AG04449 (cell line): ENCODE measurements at places on chromosomes 11 and 22.

- DNase-seq: no peak
Observed at GRCh38 chr11:83249445-83249844, 36.7 kb downstream of the CCDC90B start.

DNA sequence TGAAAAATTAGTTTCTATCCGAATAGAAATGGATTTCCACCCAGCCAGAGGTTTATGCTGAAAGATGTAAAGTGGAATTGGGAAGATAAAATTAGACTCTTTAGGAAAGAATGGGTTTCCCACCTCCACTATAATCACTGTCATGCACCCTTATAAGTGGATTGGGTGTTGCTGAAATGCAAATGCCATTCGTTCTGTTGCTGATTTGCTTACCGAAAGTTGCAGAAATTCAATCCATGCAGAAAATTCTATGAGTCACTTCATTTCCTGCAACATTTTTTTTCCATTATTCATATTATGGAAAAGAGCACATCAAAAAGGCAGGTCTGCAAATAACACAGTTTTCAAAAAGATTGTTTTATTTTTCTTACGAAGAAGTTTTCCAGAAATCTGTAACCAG, 65.6 kb downstream of the LDLRAD3 start:
- no peak for DNase-seq

- no peak for DNase-seq
Observed at GRCh38 chr11:112253605-112254242, 6.9 kb downstream of the PLET1 start.

DNA sequence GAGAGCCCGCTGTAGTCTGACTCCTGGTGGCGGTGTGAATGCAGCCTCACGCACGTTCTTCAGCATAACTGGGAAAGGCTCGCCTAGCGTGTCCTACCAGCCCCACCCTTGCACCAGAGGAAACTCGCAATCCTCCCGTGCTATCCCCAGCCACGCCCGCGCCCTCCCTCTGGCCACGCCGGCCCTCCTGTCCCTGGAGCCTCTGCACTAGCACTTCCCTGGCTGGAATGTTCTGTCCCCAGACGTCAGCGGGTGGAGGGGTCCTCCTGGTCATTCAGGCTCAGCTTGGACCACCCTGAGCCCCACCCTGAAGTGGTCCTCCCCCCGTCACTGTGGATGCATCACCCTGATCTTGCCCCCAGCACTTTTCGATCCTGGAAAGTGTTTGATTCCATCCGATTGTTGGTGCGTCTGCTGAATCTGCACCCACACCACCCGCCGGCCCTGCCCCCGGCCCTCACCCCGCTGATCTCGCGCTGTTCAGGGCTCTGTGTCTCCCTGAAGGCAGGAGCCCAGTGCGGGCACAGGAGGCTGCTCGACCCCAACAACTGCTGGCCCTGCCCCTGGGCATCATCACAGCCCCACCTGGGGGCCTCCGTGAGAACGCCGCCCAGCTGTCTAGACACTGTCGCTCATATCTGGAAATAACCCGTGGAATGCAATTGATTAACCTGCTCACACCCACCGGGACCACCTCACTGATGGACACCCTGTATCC, 437.0 kb downstream of the TBC1D22A start:
- DNase-seq: no peak

DNA sequence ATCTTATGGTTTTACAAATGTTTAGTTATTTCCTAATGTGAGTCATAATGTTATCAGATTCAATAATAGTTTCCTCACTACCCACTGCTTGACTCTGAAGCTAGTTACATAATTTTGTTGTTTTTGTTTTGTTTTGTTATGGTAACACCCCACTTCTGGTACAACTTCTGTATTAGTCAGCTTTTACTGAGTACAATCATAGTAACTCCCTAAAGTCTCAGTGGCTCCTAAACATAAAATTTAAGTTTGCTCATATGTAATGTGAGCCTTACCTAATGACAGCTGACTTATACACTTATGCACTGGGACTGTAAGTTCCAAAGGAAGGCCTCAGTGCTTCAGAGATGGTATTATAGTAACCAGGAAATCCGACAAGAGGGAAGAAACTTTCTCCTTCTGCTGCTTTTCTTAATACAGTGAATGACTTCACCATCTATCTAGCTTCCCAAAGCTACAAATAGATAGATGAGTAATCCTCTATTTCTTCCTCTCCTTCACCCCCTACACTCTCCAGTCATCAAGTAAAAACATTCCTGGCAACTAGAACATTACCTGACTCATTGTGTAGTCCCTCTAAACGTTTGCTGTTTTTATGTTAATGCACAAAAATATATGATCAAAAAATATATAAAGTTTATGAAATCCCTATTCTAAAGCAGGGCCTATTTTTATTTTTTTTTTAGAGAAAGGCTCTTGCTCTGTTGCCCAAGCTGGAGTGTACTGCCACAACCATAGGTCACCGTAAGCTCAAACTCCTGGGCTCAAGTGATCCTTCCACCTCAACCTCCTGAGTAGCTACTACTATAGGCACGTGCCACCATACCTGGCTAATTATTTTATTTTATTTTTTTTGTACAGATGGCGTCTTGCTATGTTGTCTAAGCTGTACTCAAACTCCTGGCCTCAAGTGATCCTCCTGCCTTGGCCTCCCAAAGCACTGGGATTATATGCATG, 563.0 kb downstream of the SOX6 start:
- DNase-seq: peak; percentile 77

- peak; percentile 24 for DNase-seq
Observed at GRCh38 chr11:91100427-91100826, 877.6 kb upstream of the CHORDC1 start.

- no peak for DNase-seq
Observed at GRCh38 chr11:112661571-112661970, 299.6 kb upstream of the NCAM1 start.
